Kasumi-1 (cell line): ENCODE measurements at places on chromosomes 13 and 19.

DNA sequence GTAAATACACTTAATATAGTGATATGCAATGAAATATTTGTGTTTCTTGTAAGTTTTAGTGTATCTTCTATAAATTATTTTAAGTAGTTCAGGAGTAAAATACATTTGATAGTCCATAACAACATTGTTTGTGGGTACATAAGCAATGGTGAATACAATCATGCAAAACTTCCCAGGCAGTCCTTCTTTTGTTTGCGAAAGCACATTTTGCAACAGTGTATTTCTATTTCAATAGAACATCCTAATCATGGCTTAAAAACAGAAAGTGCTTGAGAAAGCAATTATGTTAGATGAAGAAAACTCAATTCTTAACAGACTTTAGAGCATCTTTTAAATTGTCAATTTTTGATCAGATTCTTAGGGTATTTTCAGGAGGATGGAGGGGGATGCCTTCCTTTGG, 155.6 kb downstream of the POSTN start:
- DNase-seq: no peak

DNA sequence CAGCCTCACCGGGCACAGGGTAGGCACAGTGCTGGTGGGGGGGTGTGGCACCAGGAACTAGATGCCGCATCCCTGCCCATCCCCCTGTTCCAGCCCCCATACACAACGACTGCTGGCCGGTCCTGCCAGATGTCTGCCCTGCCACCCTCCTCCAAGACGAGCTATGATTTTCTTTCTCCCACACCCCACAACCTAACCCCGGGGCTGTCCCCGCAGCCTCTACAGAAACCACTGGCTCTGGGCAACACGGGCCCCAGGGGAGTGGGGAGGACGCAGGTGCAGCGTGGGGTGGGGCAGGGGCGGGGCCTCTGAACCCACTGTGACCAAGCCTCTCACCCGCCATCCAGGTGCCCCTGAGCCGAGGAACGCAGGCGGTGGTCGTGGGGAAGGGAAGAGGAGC, 15.5 kb downstream of the PGLS start:
- DNase-seq: no peak

DNA sequence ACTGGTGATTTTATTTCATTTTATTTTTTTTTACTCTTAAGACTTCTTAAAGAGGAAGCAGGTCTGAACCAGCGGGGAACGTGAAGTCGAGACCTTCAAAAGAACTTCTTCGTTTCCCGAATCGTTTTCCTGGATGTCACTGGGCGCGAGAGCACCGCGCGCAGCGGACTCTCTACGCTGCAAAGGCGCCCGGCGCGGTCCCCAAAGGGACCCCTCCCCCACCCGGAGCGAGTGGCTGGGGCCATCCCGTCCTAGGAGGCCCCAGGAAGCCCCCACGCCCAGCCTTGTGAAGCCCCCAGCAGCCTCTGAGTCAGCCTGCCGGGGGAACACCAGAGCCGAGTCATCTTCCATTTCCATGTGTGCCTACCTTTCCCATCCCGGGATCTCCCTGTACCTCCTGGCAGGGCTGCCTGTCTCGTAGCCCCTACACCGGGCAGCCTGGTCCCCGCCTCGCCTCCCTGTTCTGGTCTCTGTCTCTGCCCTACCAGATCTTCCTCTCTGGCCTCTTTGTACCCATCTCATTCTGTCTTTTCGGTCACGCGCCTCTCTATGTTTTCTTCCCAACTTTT, 608 bp downstream of the CD70 start:
- DNase-seq: no peak

DNA sequence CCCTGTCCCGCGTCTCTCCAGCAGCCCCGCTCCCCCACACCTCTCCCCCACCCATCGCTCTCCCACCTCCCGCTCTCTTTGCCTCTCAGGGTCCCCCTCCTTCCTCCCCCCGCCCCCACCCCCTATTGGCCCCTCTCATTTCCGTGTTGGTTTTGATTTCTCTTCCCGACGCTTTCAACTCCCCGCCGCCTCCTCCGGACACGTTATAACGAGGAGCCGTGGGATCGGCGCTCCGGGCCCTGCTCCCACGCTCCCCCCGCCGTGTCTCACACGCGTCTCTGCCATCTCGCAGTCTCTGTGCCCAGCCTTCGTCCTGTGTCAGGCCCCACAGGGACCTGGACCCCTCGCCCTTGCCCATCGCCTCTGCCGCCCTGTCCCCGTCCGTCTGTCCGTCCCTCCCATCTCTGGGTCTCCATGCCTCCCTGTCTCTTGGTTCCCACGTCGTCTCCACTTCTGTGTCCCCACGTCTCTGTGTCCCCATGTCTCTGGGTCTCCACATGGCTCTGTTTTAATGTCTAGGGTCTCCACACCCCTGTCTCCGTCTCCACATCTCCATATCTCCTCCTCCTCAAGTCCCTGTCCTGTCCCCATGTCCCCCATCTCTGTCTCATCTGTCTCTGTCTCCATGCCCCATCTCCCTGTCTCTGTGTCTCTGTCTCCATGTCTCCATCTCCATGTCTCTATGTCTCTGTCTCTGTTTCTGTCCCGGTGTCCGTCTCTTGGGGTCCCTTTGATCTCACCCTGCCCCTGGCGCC, 13.1 kb downstream of the ERFL start:
- DNase-seq: no peak

DNA sequence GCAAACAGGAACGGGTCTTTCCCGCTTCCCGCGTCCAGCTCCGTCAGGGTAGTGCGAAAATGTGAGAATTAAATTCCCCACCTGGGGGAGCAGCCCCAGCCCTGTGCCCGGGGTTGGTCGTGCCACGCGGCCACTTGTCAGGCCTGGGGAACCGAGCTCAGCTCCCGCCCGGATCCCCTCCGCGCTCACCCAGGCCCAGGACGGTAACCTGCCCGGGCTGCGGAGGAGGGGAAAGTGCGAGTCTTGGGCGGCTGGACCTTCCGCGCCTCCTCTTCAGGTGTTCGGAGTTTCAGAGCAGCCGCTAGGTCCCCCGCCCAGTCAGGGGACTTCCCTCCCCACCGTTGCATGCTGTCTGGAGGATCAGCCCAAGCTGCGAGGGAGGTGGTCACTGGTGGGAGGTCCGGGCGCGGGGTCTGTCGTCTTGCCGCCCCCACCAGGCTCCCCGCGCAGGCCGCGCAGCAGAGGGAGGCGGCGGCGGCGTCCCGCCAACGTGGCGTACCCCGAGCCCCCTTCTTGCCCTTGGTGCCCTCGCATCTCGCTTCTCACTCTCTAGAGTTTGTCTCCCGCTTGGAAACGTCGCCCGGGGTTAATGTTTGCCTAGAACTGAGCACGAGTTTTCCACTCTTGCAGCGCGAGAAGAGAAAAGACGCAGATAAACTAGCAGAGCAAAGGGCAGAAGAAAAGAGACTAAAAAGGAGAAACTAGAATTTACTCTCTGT, 8.1 kb downstream of the URAD start:
- DNase-seq: no peak

- DNase-seq: no peak
Observed at GRCh38 chr19:17721111-17721628, 1.9 kb downstream of the MAP1S start.

- no peak for DNase-seq
Observed at GRCh38 chr19:28874742-28875141, 338.2 kb downstream of the UQCRFS1 start.

DNA sequence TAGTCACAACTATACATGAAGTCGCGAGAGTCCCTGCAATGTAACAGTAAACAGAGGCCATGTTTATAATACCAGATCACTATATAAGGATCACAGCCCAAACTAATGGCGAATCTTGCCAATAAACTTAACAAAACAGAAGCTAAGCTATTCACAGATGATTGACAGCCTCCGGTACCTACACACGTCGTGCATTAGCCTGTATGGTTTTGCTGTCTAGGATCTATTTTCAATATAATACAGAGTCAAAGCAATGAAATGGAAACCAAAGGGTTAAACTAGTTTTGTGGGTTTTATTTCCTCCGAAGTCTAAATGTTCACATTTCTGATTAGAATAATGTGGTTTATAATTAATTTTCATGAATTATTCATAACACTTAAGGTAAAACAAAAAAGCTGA, 10.1 kb downstream of the ANKRD10 start:
- no peak for DNase-seq

DNA sequence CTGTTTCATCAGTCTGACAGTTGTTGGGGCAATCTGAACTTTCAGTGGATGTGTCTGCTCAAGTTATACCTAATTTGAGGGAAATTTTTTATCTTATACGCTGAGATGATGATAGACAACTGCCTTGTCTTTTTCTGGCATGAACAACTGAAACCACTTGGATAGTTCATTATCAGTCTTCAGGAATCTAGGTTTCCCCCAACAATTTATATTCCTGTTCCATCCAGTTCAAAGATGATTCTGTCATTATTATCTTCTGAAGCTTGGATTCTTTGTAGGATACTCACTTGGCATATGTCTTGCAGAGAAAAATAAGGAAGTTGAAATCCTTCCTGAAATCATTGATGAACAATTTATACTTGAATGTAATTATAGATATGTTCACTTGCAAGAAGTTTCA, 193.7 kb downstream of the LMO7 start:
- DNase-seq: no peak

- no peak for DNase-seq
Observed at GRCh38 chr19:55321466-55322137, 3.5 kb downstream of the TMEM150B start.

DNA sequence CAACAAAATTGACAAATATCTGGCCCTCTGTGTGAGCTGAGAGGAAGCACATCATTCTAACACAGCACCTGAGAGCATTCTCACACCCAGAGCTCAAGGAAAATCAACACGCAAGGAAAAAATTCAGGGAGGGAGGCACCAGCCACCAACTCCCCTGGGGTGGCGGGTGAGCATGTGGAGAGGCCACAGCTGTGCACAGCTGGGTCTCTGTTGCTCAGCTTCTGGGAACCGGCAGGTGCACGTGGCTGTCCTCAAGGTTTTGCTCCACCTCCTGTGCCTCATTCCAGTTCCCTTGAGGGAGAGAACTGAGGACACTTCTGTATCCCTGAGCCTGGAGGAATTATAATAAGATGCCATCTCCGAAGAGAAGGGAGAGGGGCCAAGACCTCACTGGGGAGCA, 134.0 kb downstream of the USP12 start:
- DNase-seq: no peak

DNA sequence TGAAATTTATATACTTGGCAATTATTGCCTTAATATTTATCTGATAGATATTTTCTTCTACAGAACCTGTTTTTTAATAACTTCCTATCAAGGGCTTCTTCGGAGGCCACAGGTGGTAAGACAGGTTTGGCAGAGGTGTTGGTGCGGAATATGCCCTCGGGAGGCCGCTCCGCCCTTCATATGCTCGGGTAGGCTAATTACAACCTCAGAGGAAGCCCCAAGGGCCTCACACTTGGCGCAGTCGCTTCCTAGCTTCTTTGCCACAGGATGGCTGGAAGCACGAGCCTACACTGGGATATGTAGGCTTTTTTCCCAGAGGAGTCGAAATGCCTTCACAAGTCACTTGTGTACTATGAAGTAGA, 68.8 kb downstream of the LMO7 start:
- DNase-seq: no peak

DNA sequence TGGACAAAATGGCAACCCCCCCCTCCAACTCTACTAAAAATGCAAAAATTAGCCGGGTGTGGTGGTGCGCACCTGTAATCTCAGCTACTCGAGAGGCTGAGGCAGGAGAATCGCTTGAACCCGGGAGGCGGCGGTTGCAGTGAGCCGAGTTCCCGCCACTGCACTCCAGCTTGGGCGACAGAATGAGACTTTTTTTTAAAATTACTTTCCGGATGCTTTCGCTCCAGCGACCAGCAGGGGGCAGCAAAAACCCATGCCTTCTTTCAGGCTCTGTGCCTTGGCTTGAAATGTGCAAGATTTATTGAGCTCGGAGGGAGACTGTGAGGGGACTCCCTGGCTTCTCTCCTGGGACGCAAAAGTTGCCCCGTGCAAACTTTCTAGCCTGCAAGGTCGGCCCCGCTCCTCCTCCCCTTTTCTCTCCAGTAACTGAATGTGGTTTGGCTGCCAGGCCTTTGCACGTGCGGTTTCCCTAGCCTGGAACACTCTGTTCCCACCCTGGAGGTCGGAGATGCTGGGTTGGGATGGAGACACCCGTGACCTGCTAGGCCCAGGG, 61.4 kb upstream of the NFIC start:
- peak; percentile 69 for DNase-seq

GRCh38 chr19:49094505-49095482, 9.5 kb downstream of the SNRNP70 start:
- DNase-seq: no peak

GRCh38 chr13:112776971-112777370, 87.1 kb downstream of the ATP11A start:
- no peak for DNase-seq

DNA sequence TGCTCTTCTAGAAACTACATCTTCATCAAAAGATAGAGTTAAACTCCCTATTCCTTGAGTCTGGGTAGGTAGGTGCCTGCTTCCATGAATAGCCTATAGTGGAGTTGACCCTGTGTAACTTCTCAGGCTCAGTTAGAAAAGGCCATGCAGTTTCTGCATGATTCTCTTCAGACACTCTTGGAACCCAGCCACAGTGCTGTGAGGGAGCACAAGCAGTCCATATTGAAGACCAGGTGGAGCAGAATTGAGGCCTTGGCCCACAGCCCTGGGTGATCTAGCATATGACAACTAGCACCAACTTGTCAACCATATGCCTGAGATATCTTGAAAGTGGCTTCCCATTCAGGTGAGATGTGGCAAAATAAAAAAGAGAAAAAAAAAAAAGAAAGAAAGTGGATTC, 10.3 kb upstream of the PAN3 start:
- no peak for DNase-seq

- DNase-seq: no peak
Observed at GRCh38 chr13:84607261-84608013, 725.2 kb upstream of the SLITRK1 start.

DNA sequence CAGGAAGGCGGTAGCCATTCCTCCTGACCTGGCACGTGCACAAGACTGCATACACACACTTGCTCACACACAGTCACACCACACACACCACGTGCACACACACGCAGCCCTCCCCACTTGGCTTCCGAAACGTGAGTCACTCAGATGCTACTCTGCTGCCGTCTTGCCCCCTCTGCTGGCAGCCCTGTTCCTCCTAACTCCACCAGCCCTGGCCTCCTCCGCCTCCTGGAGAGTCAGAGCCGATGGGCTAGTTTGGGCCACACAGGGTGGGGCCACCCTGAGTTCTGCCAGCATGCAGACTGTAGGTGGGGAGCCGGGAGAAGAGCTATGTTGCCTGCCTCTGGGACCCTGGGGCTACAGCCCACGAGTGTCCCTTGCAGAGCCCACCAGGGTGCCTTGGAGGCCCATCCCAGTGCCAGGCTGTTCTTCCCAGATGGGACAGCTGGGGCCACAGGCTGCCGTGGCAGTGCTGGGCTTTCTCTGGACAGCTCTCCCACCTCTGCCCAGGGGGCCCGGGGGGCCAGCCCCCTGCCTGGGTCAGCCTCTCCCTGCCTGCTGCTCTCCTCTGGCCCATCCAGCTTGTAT, 12.1 kb downstream of the PIN1 start:
- peak; percentile 61 for DNase-seq
